ENCODE measurements at places on chromosomes 2 and 18.

DNA sequence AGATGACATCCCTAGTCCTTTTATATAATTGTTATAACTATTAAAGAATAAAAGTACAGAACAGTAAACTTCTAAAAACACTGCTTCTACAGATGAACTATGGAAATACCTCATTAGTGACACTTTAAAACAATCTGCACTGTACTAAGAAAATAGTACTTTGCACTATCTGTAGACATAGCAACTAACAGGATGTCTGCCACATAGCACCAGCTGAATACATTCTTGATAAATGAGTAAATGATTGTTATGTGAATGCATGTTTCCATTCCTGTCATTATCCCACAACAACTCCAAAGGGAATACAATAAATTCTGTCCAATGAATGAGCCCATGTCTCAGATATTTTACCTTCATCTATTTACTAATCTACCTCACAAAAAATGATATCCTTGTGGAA, 115.3 kb upstream of the SLC35G4 start:
- no peak for DNase-seq

DNA sequence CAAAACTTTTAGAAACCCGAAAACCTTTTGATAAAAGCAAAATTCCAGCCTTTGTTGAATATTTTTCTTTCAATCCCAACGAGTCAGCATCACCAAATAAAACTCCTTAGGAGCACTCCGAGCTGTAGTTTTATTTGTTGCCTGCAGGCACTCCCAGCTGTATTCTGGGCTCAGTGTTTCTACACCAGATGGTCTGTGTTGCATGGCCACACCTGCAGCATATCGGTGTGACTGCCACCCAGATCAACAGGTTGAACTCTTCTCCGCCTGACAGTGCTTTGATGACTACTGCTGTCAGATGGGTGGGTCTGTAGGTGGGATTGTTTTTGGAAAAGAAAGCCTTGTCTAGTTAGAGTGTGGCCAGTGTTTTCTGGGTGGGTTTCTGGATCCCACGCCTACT, 32.7 kb downstream of the APCDD1 start:
- DNase-seq = no peak

DNA sequence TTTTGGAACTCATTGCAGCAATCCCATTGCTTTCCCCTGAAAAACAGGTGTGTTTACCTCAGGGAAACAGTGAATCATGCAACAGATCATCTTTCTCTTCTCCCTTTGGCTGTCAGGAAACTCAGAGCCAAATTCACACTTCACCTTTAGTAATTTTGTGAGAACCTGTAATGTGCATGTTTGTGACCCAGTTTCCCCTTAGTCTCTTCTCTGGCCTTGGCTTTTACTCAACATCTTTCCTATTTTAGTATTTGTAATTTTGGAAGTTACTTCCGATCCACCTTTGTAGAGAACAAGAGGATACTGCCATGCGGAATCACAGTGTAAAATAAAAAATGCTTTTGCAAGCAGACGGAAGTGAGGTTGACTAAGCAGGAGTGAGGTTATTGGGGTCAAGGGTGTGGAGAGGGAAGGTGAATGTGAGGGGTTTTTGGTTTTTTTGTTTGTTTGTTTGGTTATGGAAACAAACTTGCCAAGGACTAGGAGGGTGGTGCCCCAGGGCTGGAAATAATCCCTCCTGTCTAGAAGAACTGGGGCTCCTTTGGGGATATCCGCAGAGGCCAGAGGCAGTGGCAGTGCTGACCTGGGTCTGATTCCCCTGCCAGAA, 14.0 kb downstream of the ASPRV1 start:
- no peak for DNase-seq

DNA sequence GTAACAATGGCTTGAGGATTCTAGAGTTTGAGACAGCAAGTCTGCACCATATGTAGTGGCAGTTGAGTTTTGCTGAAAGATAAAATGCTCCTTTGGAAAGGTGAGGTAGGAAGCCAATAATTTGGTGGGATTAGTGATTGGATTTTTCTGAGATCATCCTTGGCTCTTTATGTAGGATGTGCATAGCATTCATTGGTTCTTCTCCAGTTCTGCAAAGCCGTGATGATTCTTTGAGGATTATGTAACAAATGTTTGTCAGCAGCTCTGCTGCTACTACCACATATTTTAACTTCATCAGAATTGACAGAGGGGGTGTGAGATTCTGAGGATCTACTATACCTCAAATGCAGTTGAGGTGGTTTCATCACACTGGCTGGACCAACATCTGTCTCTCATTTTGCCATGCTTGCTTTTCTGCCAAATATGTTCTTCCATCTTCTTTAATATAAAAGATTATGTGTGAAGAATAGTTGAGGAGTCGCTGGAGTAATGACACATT, 188.9 kb upstream of the RASGRP3 start:
- DNase-seq = no peak

GRCh38 chr2:98543214-98543613, 65.1 kb downstream of the COA5 start:
- no peak for DNase-seq

Data from stimulated activated CD4-positive, alpha-beta T cell treated with anti-CD3 and anti-CD28 coated beads, Interleukin-1b, Interleukin-23, amount 100 ng/mL, for 1 hour (primary cell).